Testis (tissue), 5 donors: ENCODE measurements at places on chromosomes 3 and 15. TPM values are rescaled to one million over a fixed set of nuclear protein-coding genes. Genes with fewer than 3 reads are reported as not detected.

The CCRL2 gene
- 0.31 TPM for total RNA-seq

The CIDEC gene
- total RNA-seq = 1.1 TPM

The SPTBN5 gene
- 1.4 TPM for total RNA-seq

The RBSN gene
- 44.8 TPM for total RNA-seq

The DNAJC13 gene
- 54.4 TPM for total RNA-seq

The DOCK3 gene
- 11.2 TPM for total RNA-seq

- H3K27ac ChIP-seq = no peak overlapping the region
- peaks cover 26% of the 10 kb centered on the region for H3K4me1 ChIP-seq
- no peaks in the 10 kb centered on the region for H3K36me3 ChIP-seq
- DNase-seq = no peak
- H3K4me3 ChIP-seq = no peak overlapping the region
Observed at GRCh38 chr3:142226474-142226873, 1.1 kb upstream of the GK5 start.

GRCh38 chr3:17035966-17036365, 151.2 kb downstream of the PLCL2 start:
- H3K27ac ChIP-seq = no peak overlapping the region
- H3K4me3 ChIP-seq = no peak overlapping the region
- H3K36me3 ChIP-seq = no peaks in the 10 kb centered on the region
- no peak for DNase-seq

DNA sequence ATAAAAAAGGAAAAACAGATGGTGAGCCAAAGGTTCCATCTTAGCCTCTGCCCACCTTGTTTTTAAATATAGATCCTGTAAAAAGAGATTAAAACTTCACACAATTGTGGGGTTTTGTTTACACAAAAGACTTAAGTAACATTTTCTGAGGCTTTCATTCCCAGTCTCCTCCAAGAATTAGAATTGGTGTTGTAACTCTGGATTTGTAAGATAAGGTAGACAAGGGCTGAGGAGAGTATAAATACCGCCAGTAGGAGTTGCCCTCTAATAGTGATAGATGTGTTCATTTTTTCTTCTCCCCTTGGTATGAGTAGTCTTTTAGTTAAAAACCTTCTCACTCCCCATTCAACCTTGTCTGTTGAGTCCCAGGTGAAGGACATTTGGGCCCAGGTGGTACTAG, 8.5 kb downstream of the MINDY2 start:
- H3K27ac ChIP-seq = no peak overlapping the region
- no peak overlapping the region for H3K4me3 ChIP-seq
- no peaks in the 10 kb centered on the region for H3K4me1 ChIP-seq
- no peaks in the 10 kb centered on the region for H3K27me3 ChIP-seq
- H3K36me3 ChIP-seq = no peaks in the 10 kb centered on the region
- DNase-seq = no peak

DNA sequence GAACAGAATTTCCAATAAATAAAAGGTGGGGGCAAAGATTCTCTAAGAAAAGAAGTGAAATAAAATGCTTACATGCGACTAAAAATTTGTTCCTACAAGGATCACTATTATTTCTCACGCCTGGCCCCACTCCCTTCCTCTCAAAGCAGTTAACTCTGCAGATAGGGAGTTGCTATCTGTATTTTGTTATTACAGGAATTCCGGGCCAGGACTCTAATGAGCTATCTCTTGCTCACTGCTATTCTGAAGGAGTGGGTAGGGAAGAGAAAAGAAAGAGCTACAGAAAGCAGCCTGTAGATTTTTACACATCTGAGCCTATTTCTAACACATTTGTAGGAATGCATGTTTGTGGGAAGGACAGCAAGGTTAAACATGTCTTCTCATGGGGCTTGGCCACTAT, 140.4 kb downstream of the PCCB start:
- DNase-seq = peak; percentile 20
- peak overlapping the region; percentile 32 for H3K27ac ChIP-seq
- H3K4me3 ChIP-seq = no peak overlapping the region
- no peaks in the 10 kb centered on the region for H3K27me3 ChIP-seq

- no peak overlapping the region for H3K27ac ChIP-seq
- no peaks in the 10 kb centered on the region for H3K27me3 ChIP-seq
- no peaks in the 10 kb centered on the region for H3K4me1 ChIP-seq
- DNase-seq = no peak
- no peak overlapping the region for H3K4me3 ChIP-seq
- no peaks in the 10 kb centered on the region for H3K36me3 ChIP-seq
Observed at GRCh38 chr3:99686469-99686868, 48.1 kb downstream of the COL8A1 start.

GRCh38 chr15:38547255-38547997, 17.2 kb downstream of the RASGRP1 start:
- no peaks in the 10 kb centered on the region for H3K36me3 ChIP-seq
- no peak for DNase-seq
- no peaks in the 10 kb centered on the region for H3K27me3 ChIP-seq

DNA sequence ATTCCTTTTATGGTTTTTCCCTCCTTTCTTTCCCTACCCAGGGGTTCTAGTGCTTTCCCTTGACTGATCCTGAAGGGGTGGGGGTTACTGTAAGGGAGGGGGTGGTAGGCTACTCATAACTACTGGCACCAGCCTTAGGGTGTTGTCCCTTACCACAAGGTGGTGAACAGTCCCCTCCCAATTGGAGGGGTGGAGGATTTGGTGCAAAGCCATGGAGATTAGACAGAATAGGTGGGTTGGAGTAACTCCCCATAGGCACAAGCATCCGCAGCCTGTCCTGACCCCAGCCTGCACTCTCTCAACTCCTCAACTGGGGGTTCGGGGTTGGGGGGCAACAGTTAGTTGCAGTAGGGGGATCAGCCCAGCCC, 2.6 kb upstream of the HYAL2 start:
- H3K27me3 ChIP-seq = no peaks in the 10 kb centered on the region
- DNase-seq = no peak
- H3K27ac ChIP-seq = peak overlapping the region; percentile 96
- H3K4me3 ChIP-seq = no peak overlapping the region
- no peaks in the 10 kb centered on the region for H3K36me3 ChIP-seq
- H3K4me1 ChIP-seq = peaks cover 46% of the 10 kb centered on the region

DNA sequence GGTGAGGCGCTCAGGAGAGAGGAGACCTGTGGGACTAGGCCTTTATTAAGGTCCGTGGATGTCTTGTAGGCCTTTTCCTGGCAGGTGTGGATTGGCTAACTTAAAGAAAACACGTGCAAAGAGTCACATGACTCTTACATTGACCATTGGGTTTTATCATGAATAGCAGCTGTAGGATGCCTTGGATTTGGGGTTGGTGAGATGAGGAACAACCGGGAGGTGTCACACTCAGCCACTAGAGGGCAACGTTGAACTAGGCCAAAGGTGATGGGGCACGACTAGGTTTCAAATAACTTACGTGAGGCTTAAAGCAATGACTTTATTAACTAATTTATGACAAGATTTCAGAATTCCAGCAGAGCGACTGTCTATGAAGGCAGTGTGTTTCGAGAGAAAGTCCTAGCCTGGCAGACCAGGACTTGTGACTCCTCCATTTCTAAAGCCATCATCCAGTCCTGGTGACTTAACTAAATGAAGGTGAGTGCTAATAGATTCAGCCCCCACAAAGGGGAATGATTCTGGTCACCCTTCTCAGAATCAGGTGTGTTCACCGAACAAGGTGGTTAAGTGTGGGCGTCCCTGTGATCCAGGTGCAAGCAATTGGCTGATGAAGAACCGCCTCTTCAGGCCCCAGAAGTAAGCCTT, 345.6 kb downstream of the MCTP2 start:
- H3K27me3 ChIP-seq = no peaks in the 10 kb centered on the region
- H3K27ac ChIP-seq = no peak overlapping the region
- H3K4me3 ChIP-seq = no peak overlapping the region

GRCh38 chr15:30990036-30990435, 1.4 kb downstream of the MTMR10 start:
- peaks cover 17% of the 10 kb centered on the region for H3K4me1 ChIP-seq
- no peak overlapping the region for H3K4me3 ChIP-seq
- H3K36me3 ChIP-seq = no peaks in the 10 kb centered on the region
- H3K27ac ChIP-seq = no peak overlapping the region

DNA sequence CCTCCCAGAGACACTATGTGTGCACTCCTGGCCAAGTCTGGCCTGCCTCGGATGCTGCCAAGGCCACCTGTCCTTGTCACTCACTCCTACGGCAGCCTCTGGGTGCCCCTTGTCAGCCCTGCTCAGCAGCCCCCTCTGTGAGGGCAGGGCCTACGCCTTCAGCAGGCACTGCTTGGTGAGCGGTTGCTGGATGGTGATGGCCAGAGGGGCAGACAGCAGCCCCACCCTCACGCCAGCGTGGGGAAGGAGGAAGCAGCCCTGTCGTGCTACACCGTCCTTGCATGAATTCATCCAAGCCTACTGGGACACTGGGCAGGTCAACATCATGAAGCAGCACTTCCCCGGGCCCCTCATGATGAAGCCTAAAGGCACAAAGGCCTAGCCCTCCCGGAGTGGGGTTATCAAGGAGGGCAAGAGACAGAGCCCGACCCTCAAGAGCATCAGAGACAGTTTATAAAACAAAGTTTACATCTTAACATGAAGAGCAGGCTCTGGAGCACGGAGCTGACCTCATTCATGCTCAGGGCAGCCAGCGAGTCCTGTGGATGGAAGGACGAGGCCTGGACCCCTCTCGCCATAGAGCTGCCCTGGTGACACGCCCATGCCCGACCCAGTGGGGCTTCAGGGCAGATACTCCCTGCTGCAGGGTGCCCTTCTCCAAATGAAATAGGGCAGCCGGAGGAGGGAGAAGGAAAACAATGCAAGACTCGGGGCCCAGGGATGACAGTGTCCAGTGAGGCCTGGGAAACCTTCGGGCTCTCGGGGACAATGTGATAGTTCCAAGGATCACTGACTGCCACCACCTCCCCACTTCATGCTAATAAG, 25.3 kb downstream of the CHDH start:
- no peak overlapping the region for H3K27ac ChIP-seq
- H3K36me3 ChIP-seq = no peaks in the 10 kb centered on the region
- no peaks in the 10 kb centered on the region for H3K4me1 ChIP-seq

- no peaks in the 10 kb centered on the region for H3K36me3 ChIP-seq
- H3K27me3 ChIP-seq = no peaks in the 10 kb centered on the region
- no peak overlapping the region for H3K27ac ChIP-seq
- DNase-seq = no peak
- H3K4me1 ChIP-seq = no peaks in the 10 kb centered on the region
Observed at GRCh38 chr3:27090275-27091041, 278.7 kb downstream of the NEK10 start.

DNA sequence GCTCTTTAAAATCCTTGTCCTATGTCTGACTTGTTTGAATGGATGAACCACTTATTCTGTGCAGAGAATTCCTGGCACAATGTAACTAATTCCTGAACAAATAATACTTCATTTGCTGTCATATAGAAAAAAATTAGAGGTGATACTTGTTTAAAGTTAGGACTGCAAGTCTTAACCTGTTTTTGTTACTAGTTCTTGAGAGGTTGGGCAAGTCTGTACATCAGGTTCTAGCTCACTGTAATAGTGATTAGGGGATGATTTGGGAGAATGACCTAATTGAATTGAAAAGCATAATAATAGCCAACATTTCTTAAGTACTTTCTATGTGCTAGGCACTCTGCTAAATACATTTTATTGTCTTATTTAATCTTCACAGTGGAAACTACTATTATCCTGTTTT, 49.3 kb downstream of the GMPS start:
- H3K4me3 ChIP-seq = no peak overlapping the region
- no peaks in the 10 kb centered on the region for H3K36me3 ChIP-seq
- no peak overlapping the region for H3K27ac ChIP-seq
